ENCODE measurements at places on chromosomes 5 and 9.

DNA sequence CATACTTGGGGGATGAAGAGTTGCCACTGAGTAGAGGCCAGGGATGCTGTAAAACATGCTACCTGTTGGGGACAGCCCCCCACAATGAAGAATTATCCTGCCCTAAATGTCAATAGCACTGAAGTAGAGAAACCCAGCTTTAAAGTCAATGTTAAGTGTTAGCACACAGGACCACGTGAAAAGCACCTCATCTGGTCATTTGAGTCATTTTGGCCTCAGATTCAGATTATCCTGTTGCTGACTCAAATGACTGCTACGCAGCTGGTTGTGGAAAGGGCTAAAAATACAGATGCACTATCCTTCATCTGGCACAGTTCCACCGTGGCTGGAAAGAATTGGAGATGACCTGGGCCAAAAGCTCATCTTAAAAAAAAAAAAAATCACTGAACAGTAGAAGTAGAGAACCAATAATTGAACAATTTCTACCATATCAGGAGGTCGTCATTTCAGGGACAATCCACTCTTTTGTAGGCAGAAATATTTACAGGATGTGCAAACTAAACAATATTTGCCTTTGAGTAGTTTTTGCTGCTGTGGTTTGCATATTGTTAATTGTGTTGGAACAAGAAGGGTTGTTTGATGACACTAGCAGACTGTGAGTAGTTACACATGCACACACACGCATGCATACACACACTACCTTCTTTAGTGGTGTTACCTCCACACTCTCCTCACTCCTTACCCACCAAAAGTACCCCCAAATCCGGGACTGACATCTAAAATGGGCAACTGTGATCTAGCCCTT lies 195.3 kb upstream of the KLF9 start:
- no peak for DNase-seq

GRCh38 chr9:115167175-115167574 lies 49.2 kb upstream of the TNC start:
- no peak for DNase-seq

DNA sequence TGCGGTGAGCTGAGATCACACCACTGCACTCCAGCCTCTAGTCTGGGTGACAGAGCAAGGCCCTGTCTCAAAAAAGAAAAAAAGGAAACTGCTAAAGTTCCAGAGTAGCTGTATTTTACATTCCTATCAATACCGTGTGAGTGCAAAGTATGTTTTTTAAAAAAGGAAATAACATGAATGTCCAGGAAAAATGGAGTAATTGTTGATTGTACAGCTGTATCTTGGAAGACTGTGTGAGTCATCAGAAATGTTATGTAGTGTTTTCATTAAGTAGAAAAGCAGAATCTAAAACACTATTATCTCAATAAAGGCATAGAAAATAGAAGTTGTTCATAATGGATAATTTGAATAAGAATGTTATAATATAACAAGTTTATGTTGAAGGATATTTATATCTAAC lies 53.9 kb downstream of the ZCCHC7 start:
- DNase-seq = no peak

GRCh38 chr5:43039152-43039470 lies 1.0 kb downstream of the ANXA2R start:
- DNase-seq = no peak

DNA sequence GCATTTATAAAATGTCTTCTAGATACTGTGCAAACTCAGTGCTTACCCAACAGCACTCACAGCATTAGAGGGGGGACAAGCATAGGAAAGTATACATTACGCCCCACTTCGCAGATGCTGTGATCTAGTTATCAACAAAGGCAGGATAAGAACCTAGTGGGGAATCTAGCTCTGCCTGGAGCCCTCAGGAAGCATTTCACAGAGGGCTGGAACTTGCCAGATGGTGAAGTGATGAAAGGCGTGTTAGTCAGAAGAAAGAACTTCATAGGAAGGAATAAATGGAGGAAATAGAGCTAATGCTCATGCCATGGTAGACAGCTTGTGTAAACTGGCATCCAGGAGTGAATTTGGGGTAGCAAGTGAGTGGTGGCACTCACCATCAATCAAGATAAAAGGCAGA lies 25.8 kb downstream of the DIRAS2 start:
- DNase-seq = no peak

DNA sequence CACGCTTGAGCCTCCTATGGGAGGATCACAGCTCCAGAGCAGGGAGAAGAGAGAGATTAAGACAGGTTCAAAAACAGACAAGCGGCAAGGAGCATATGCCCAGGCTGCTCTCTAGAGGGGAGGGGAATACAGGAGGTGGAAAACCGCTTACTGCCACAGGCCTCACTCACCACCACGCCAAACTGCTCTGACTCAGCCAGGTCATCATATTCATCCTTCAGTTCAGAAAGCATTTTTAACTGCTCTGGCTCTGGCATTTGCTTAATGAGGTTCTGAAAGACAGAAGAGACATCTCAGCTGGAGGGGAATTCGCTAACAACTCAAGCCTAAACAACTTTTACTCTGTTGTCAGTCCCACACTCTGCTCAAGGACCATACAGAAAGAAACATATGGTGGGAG lies 40.1 kb downstream of the PCDHGC5 start:
- DNase-seq = no peak

DNA sequence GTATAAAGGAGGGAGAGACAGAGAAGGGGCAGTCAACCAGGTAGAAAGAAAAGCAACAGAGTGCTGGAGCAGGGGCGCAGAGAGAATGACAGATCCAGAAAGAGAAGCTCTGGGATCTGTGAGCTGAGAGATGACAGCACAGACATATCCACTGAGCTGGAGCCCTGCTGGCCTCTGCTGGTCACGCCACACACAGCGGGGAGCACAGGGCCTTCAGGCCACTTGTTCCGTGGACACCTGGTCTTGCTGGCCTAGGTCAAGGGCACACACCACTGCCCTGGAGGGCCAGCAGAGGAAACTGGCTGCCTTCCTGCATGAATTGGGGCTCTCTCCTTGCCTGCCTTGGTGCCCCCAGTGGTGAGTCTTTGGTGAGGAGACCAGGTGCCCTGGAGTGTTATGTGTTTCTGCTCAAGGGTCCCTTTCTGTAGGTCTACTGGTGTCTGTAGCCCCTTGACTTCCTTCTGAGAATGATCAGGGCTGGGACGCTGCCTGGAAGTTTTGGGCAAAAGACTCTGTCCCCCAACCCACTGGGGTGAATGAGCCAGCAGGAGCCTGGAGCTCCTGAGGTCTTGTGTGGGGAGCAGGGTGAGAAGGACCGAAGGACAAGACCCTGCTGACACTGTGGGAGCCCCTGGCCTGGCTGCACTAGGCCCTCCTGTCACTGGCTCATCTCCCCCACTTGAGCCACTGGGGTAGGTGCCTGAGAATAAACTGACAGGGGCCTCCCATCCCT lies 59.2 kb upstream of the ADAMTS2 start:
- no peak for DNase-seq

DNA sequence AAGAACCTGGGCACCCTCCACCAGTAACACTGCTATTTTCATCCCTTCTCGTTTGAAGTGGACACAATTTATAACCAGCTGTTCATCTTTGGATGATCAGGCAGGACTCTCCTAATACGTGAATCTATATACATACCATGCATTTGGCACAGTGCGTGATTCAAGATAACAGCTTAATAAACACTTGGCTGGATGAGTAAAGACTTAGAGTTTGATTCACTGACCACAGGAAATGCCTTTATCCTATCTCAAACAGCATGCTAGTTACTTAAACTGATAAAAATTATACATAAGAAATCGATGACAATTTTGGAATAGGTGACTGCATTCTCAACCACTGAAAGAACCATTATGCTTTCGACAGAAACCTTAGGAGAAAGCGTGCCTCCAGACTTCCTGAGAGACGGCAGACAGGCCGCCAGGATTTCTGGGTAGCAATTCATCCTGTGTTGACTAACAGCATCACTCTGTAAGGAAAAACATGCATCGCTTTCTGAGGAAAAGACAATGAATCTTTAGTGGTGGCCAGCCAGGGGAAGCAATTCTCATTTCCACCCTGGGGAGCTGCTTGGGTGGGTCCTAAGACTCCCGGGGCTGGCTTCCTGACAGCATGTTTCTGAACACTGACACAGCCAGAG lies 9.7 kb downstream of the MRPL36 start:
- DNase-seq = no peak

DNA sequence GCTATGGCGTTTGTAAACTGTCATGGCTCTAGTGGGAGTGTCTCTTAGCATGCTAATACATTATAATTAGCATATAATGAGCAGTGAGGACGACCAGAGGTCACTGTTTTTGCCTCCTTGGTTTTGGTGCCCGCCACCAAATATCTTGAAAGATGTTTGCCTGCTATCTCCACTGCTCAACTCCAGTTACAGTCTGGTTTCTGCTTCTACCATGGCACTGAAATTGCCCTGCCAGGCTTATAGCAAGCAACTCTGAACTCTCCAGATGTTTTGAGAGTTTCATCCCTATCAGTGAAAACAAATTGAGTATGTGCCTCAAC lies 122.1 kb upstream of the SPRY4 start:
- no peak for DNase-seq

GRCh38 chr5:98463676-98464075 lies 309.8 kb upstream of the RGMB start:
- no peak for DNase-seq

DNA sequence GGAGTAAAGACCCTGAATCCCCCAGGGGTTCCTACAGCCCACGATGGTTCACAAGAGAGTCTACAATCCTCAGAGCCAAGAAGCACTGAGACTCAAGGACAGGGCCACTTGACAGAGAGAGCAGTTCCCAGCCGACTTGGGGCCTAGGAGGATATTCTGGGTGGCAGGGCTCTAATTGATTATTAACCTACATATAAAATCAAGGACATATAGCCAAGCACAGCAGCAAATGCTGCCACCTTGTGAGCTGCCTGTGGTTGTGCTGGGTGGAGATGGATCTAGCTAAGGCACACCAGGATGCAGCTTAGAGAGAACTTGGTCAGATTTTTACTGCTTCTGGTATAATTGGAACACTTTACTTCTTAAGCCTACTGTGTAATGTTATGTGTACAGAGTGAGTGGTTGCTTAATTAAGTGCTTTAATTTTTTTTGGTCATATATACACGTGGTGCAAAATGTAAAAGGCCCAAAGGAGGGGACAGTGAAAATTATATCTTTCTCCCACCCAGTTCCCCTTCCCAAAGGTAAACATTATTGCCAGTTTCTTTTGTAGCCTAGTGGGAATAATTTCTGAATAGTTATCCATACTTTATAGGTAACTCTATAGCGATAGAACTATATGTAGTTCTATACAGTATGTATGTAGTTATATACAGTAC lies 78.8 kb downstream of the F2RL2 start:
- DNase-seq = peak; percentile 66

DNA sequence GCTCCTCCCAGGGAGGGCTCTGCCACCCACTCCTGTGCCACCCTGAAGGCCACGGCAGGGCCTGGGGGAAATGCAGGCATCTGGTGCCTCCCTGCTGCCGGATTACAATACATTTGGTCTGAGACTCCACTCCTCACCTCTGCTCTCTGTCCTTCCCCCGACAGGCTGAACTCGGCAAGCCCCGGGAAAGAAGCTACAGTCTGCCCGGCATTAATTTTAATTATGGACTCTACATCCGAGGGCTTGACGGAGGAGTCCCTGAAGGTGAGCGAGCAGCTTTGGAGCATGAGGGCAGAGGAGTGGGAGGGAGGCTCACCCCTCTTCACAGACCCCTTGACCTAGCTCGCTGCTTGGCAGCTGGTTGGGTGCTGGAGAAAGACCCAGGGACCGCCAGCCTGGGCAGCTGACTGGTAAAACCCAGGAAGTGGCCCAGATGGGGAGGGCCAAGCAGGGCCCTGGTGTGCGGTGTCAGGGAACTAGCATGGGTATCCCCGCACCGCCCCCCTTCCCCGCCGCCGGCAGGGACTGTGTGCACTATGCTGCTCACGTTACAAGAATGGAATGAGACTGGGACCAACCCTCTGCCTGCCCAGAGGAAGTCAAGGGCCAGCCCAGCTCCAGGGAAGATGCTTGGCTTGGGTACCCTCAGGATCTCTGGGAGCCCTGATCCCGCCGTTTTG lies 83.7 kb upstream of the BARHL1 start:
- no peak for DNase-seq

DNA sequence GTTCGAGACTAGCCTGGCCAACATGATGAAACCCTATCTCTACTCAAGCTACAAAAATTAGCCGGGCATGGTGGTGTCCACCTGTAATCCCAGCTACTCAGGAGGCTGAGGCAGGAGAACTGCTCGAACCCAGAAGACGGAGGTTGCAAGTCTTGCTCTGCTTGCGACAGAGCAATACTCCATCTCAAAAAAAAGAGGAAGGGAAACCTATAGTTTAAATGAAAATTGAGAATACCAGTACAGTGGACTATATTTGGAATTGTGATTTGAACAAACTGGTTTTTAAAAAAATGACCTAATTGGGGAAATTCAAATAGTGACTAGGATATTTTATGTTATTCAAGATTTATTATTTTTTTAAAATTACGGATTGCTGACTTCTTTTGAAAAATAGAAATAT lies 33.2 kb downstream of the DIAPH1 start:
- no peak for DNase-seq

- no peak for DNase-seq
Measured at GRCh38 chr9:93467062-93467416, 13.7 kb upstream of the FAM120AOS start.

GRCh38 chr9:138010861-138011260 lies 133.3 kb downstream of the CACNA1B start:
- no peak for DNase-seq

GRCh38 chr9:98453589-98454311 lies 198.3 kb upstream of the TBC1D2 start:
- no peak for DNase-seq

- DNase-seq = no peak
Measured at GRCh38 chr5:93595420-93596147, 12.6 kb downstream of the NR2F1 start.

- no peak for DNase-seq
Measured at GRCh38 chr9:133606708-133607025, 2.5 kb downstream of the FAM163B start.

- no peak for DNase-seq
Measured at GRCh38 chr5:173664154-173664526, 47.7 kb upstream of the BOD1 start.

DNA sequence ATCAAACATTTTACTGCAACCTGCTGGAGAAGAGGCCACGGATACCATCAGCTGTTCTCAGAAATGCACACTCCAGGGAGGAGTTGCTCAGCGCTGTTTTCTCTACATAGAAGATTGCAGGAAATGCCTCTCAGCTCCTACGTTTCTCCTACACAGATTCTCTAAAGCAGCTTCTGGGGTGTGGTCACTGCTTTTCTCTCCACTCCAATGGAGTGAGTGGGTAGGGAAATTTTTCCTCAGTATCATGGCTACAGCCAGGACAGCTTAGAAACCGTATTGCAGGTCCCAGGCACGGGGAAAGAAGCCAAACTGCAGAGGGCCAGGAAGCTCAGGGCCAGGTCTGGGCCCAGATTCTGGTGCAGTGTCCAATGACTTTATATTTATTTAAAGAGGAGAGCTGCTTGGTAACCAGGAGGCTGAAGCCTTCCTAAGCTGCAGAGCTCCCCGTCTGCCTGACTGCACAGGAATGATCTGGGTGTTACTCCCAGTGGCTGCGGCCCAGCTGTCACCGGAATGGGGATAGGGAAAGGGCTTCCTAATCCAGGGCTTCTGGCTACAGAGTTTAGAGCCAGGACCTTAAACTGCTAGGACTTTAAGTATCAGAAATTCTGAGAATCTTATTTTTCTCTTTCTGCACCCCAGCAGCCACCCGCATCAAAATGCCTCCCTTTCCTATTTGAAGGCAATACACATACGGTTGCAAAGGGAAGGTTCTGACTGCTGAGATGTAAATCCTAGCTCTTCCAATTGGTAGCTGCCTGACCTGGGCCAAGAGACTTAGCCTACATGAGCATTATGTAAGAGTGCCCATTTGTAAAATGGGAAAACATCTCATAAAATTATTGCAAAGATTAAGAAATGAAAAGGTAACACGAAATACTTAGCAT lies 1.4 kb upstream of the SPTAN1 start:
- DNase-seq = no peak

Measured in activated naive CD4-positive, alpha-beta T cell treated with anti-CD3 and anti-CD28 coated beads, Interleukin-2, amount 50 U/mL, for 16 hours (primary cell).